ENCODE measurements at places on chromosomes 16 and 17.

- H3K4me1 ChIP-seq: no peaks in the 10 kb centered on the region
- no peak overlapping the region for H3K4me3 ChIP-seq
- no peaks in the 10 kb centered on the region for H3K36me3 ChIP-seq
Measured at GRCh38 chr17:27906226-27906580, 13.0 kb upstream of the LYRM9 start.

GRCh38 chr17:47684535-47685193 lies 9.3 kb upstream of the TBKBP1 start:
- DNase-seq: no peak
- H3K27ac ChIP-seq: no peak overlapping the region
- H3K36me3 ChIP-seq: peaks cover 23% of the 10 kb centered on the region

DNA sequence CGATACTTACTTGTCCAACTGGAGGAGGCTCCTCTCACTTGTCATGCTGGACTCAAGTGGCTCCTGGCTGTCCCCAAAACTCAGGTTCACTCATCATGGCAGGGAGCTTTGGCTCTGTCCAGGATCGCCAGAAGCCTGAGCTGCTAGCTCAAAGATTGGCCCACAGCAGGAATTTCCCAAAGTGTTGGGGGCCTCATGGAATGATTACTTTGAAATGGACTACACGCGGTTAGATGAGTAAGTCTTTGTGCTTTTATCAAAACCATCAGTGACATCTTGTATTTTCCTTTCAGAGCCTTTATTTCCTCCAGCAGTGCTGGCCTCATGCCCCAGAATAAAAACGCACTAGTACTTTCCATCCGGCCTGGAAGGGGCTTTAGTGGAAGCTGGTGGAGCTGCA lies 29.2 kb upstream of the PHB1 start:
- H3K27me3 ChIP-seq: peaks cover 4% of the 10 kb centered on the region
- H3K27ac ChIP-seq: no peak overlapping the region
- no peak overlapping the region for H3K4me3 ChIP-seq
- no peak for DNase-seq
- no peaks in the 10 kb centered on the region for H3K4me1 ChIP-seq

GRCh38 chr16:17696616-17697015 lies 225.9 kb upstream of the XYLT1 start:
- H3K36me3 ChIP-seq: no peaks in the 10 kb centered on the region
- H3K27ac ChIP-seq: no peak overlapping the region
- no peak for DNase-seq
- H3K4me3 ChIP-seq: no peak overlapping the region
- no peaks in the 10 kb centered on the region for H3K27me3 ChIP-seq

GRCh38 chr17:80971704-80972304 lies 19.8 kb upstream of the CHMP6 start:
- no peak overlapping the region for H3K27ac ChIP-seq
- no peaks in the 10 kb centered on the region for H3K27me3 ChIP-seq
- no peak overlapping the region for H3K4me3 ChIP-seq

- peaks cover 27% of the 10 kb centered on the region for H3K4me1 ChIP-seq
- H3K4me3 ChIP-seq: no peak overlapping the region
- H3K27ac ChIP-seq: peak overlapping the region; percentile 27
- DNase-seq: no peak
Measured at GRCh38 chr17:81713004-81713555, 996 bp downstream of the SLC25A10 start.

Data from CD8-positive, alpha-beta memory T cell (primary cell).